Ovary (tissue), 10 donors: ENCODE measurements at places on chromosomes 12 and 14. TPM values are rescaled to one million over a fixed set of nuclear protein-coding genes. Genes with fewer than 3 reads are reported as not detected.

- no peaks in the 10 kb centered on the region for H3K27me3 ChIP-seq
- DNase-seq = no peak
- no peak overlapping the region for H3K4me3 ChIP-seq
- no peaks in the 10 kb centered on the region for H3K4me1 ChIP-seq
Observed at GRCh38 chr14:24909523-24910302, 140.2 kb downstream of the STXBP6 start.

Gene DCN
- 2,871 TPM for total RNA-seq

- no peaks in the 10 kb centered on the region for H3K27me3 ChIP-seq
- peaks cover 16% of the 10 kb centered on the region for H3K4me1 ChIP-seq
- DNase-seq = no peak
- peak overlapping the region; percentile 87 for H3K4me3 ChIP-seq
- H3K27ac ChIP-seq = peak overlapping the region; percentile 63
Observed at GRCh38 chr12:74537126-74537706, 419 bp upstream of the ATXN7L3B start.

- H3K27me3 ChIP-seq = no peaks in the 10 kb centered on the region
- H3K36me3 ChIP-seq = no peaks in the 10 kb centered on the region
- H3K4me3 ChIP-seq = no peak overlapping the region
- no peak overlapping the region for H3K27ac ChIP-seq
- peaks cover 9% of the 10 kb centered on the region for H3K4me1 ChIP-seq
Observed at GRCh38 chr12:120853188-120853587, 51.0 kb downstream of the SPPL3 start.

Gene FRS2
- 39.9 TPM for total RNA-seq

Gene KERA
- total RNA-seq = not detected
